ENCODE measurements at places on chromosomes 7 and 10. TPM values are rescaled to one million over a fixed set of nuclear protein-coding genes. Genes with fewer than 3 reads are reported as not detected.

DNA sequence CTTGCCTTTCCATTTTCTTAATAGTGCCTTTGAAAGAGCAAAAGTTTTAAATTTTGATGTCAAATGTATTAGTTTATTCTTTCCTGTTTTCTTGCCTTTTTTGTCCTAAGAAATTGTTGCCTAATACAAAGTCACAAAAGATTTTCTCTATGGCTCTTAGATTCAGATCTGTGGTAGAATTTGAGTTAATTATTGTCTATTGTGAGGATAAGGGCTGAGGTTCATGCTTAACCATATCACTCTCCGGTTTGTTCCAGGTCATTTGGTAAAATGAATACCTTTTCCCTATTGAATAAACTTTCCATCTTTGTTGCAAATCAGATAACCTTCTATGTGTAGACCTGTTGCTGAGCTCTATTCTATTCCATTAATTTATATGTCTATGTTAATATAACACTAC is 96.0 kb downstream of the NOD1 start:
- H3K27ac ChIP-seq = no peak overlapping the region
- H3K4me1 ChIP-seq = no peaks in the 10 kb centered on the region
- H3K36me3 ChIP-seq = no peaks in the 10 kb centered on the region
- no peak for DNase-seq

Gene HOXA2
- total RNA-seq = 4.6 TPM

Gene LRCH4
- 131 TPM for total RNA-seq

Gene KAZALD1
- 30.0 TPM for total RNA-seq

Gene CDH23
- total RNA-seq = 10.8 TPM

GRCh38 chr10:59064080-59064692 is 112.3 kb upstream of the PHYHIPL start:
- no peaks in the 10 kb centered on the region for H3K4me1 ChIP-seq
- H3K36me3 ChIP-seq = no peaks in the 10 kb centered on the region
- H3K27ac ChIP-seq = no peak overlapping the region

Gene FAM25C
- total RNA-seq = not detected

DNA sequence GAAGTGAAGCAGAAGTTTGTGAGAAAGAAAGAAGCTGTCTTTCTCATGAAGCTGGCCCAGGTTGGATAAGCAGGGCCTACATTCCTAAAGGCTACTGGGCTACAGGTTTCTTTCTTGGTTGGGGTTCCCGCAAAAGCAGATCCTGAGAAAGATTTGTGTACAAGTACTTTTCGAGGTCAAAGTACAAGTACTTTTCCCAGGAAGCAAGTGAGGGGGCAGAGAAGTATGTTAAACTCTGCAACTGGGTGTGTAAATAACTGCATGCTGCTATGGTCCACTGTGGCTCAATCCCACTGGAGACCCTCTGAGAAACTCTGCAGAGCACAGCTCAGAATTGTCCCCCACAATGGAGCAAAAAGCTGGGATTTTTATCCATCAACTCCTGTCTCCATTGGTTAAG is 28.7 kb downstream of the LSM5 start:
- H3K4me1 ChIP-seq = no peaks in the 10 kb centered on the region
- H3K4me3 ChIP-seq = no peak overlapping the region
- no peak for DNase-seq

DNA sequence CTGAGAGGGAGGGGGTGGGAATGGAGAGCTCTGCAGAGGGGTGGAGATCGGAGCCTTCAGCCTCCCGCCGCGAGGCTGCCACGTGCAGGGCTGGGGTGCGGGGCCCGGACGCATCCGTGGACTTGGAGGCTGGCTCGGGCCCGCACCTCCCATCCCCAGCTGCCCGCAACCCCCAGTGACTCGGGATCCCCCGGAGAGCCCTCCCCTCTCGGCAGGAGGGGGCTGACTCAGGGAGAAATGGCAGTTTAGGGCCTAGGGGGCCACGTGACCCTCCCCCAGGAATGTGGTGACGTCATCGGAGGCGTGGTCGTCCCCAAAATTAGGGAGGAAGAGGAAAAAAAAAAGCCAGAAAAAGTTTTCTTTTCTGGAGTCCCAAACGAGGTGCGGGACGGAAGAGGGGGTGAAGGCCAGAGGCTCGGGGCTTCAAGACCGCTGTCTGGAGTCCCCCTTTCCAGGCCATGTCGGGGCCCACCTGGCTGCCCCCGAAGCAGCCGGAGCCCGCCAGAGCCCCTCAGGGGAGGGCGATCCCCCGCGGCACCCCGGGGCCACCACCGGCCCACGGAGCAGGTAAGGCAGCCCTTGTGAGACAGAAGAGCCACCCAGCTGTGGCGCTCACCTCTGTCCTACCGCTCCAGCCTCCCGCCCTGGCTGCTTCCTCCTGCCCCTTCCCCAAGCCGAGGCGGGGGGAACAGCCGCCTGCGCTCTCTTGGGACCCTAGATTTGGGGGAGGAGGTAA is at the start of gene TRIP6:
Gene TRIP6 (plus strand): TSS at position 348 of the 736 bp plus-strand sequence. CDS start 111 bp downstream, at position 459.
- H3K4me3 ChIP-seq = peak within 1 kb of the TSS; percentile 94
- peak within 1 kb of the TSS; percentile 99 for H3K27ac ChIP-seq
- H3K4me1 ChIP-seq = peaks cover 31% of the 10 kb centered on the region
- H3K36me3 ChIP-seq = peaks cover 17% of the 10 kb centered on the region
- no peaks in the 10 kb centered on the region for H3K27me3 ChIP-seq

Gene RSU1
- 88.0 TPM for total RNA-seq

DNA sequence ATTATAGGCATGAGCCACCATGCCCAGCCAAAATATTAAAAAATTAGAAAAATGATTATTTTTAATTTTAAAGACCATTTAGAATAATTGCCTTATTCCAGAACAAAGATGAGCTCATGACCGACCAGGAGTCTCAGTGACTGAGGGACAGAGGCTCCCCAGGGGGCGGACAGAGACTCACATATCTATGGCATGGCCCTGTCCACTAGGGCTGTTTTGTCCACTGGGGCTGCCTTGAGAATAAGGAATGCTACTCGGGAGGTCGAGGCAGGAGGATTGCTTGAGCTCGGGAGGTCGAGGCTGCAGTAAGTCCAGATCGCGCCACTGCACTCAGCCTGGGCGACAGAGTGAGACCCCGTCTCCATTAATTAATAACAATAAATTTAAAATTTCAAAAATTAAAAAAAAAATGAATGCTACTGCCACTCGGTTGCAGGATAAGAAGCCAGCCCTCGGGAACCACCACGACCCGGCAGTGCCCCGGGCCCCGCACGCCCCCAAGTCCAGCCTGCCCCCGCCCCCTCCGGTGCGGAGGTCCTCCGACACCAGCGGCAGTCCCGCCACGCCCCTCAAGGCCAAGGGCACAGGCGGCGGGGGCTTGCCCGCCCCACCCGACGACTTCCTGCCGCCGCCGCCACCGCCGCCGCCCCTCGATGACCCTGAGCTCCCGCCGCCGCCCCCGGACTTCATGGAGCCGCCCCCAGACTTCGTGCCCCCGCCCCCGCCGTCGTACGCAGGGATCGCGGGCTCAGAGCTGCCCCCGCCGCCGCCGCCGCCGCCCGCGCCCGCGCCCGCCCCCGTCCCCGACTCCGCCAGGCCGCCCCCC is 128.6 kb downstream of the APBB1IP start:
- no peaks in the 10 kb centered on the region for H3K36me3 ChIP-seq
- H3K27ac ChIP-seq = no peak overlapping the region
- no peaks in the 10 kb centered on the region for H3K4me1 ChIP-seq
- peak overlapping the region; percentile 50 for H3K4me3 ChIP-seq

DNA sequence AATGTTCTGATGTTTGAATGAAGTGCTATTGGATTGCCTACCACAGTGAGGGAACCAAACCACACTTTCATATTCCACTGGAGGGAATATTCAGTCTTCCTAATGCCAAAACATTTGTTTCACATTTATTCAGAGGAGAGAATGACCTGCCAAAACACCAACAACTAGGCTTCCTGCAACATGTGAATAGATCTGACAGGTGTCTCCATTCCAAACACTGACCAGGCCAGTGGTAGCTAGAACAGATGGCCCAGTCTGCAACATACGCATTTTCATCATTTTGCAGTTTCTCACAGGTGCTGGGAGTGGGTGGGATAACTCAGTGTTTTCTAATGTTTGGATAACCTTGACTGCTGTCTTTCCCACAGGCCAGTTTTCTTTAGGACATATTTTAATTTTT is 110.0 kb downstream of the RELN start:
- no peak overlapping the region for H3K4me3 ChIP-seq
- H3K27me3 ChIP-seq = no peaks in the 10 kb centered on the region
- DNase-seq = no peak
- H3K4me1 ChIP-seq = no peaks in the 10 kb centered on the region
- H3K27ac ChIP-seq = no peak overlapping the region
- no peaks in the 10 kb centered on the region for H3K36me3 ChIP-seq

- peaks cover 12% of the 10 kb centered on the region for H3K4me1 ChIP-seq
- H3K27ac ChIP-seq = no peak overlapping the region
- H3K4me3 ChIP-seq = no peak overlapping the region
Measured at GRCh38 chr7:30865821-30866220, 45.8 kb upstream of the AQP1 start.

GRCh38 chr7:57641521-57642067 is 191.6 kb downstream of the ZNF716 start:
- H3K4me1 ChIP-seq = no peaks in the 10 kb centered on the region
- no peak overlapping the region for H3K4me3 ChIP-seq
- H3K36me3 ChIP-seq = no peaks in the 10 kb centered on the region
- no peaks in the 10 kb centered on the region for H3K27me3 ChIP-seq

Gene ABCF2
- total RNA-seq = 25.3 TPM

- H3K4me3 ChIP-seq = no peak overlapping the region
- no peaks in the 10 kb centered on the region for H3K36me3 ChIP-seq
- no peaks in the 10 kb centered on the region for H3K4me1 ChIP-seq
Measured at GRCh38 chr10:101260764-101261481, 31.7 kb upstream of the LBX1 start.

DNA sequence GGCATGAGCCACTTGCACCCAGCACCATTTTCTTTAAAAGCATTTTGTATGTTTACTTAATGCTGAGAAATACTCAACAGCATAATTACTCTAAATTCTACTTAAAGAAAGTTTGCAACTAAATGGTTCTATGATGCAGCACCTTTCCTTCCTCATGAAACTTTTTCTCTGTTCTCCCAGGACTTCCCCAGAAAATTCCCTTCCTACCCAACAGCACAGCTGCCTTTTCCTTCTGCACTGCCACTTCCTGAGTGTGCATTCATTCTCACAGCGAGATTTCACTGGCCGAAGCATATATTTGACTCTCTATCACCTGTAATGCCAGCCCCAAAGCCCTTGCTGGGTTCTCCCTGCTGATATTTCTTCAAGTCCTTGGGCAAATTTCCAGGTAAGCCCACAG is 41.5 kb upstream of the DGKI start:
- peaks cover 42% of the 10 kb centered on the region for H3K4me1 ChIP-seq
- H3K4me3 ChIP-seq = no peak overlapping the region
- peaks cover 23% of the 10 kb centered on the region for H3K36me3 ChIP-seq
- DNase-seq = no peak
- H3K27ac ChIP-seq = no peak overlapping the region

Gene NAT16
- total RNA-seq = not detected

DNA sequence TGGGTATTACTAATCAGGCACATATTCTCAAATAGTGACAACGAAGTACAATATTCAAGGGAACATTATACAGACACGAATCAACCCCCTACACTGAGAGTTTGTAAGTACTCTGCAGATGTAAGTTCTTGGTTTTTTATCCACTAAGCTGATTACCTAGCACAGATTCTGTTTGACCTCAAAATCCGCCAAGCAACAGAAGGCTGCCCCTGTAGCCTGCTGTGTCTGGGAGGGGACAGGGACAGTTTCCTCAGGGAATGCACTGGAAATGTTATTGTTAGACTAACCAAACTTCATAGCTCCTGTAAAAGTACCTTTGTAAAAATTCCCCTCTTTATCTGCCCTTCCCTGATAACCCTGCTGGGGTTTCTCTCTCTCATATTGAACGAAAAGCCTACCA is 45.2 kb upstream of the ZRANB1 start:
- H3K4me3 ChIP-seq = no peak overlapping the region
- no peak for DNase-seq
- no peak overlapping the region for H3K27ac ChIP-seq
- no peaks in the 10 kb centered on the region for H3K4me1 ChIP-seq
- H3K36me3 ChIP-seq = no peaks in the 10 kb centered on the region
- H3K27me3 ChIP-seq = no peaks in the 10 kb centered on the region

- H3K4me1 ChIP-seq = peaks cover 38% of the 10 kb centered on the region
- H3K27me3 ChIP-seq = no peaks in the 10 kb centered on the region
- no peak overlapping the region for H3K4me3 ChIP-seq
- no peak overlapping the region for H3K27ac ChIP-seq
Measured at GRCh38 chr7:6158424-6159096, 113.9 kb downstream of the CYTH3 start.

DNA sequence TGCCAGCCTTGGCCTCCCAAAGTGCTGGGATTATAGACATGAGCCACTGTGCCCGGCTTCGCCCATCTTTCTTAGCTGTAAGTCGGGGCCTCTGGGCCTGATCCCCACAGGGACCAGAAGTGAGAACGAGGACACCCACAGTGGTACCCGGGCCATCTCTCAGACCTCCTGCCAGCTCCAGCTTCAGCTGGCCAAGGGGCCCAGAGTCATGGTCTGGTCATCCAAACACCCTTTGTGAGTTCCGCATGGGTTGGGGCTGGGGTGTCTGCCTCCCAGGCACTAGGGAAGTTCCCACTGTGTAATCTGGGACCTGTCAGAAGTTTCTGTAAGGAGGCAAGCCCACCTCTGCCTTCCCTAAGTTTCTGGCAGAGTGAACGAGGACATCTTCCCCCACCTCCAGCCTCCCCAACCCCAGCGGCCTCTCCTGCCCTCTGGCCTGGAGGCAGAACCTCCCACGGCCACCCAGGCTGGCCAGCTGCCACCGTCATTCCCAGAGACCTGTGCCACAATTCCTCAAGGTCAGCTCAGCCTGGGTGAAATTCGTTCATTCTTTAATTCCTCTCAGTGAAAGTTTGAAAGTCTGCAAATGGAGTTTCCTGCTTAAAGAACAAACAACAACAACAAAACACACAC is 19.5 kb upstream of the FOXL3 start:
- no peaks in the 10 kb centered on the region for H3K36me3 ChIP-seq
- no peaks in the 10 kb centered on the region for H3K4me1 ChIP-seq
- no peaks in the 10 kb centered on the region for H3K27me3 ChIP-seq
- H3K27ac ChIP-seq = no peak overlapping the region

GRCh38 chr10:35641676-35642034 is 441 bp downstream of the FZD8 start:
- H3K27ac ChIP-seq = peak overlapping the region; percentile 89
- H3K4me1 ChIP-seq = peaks cover 8% of the 10 kb centered on the region
- H3K27me3 ChIP-seq = no peaks in the 10 kb centered on the region
- peak overlapping the region; percentile 88 for H3K4me3 ChIP-seq

Gene GLCCI1
- 15.6 TPM for total RNA-seq

- no peaks in the 10 kb centered on the region for H3K27me3 ChIP-seq
- no peaks in the 10 kb centered on the region for H3K36me3 ChIP-seq
- H3K4me1 ChIP-seq = peaks cover 1% of the 10 kb centered on the region
- no peak for DNase-seq
- H3K27ac ChIP-seq = no peak overlapping the region
Measured at GRCh38 chr10:122441961-122442360, 12.5 kb upstream of the ARMS2 start.

All from thoracic aorta (tissue), 2 donors.